ENCODE measurements at places on chromosomes 3 and 15.

GRCh38 chr3:153026026-153026425, 136.0 kb upstream of the RAP2B start:
- DNase-seq: no peak

DNA sequence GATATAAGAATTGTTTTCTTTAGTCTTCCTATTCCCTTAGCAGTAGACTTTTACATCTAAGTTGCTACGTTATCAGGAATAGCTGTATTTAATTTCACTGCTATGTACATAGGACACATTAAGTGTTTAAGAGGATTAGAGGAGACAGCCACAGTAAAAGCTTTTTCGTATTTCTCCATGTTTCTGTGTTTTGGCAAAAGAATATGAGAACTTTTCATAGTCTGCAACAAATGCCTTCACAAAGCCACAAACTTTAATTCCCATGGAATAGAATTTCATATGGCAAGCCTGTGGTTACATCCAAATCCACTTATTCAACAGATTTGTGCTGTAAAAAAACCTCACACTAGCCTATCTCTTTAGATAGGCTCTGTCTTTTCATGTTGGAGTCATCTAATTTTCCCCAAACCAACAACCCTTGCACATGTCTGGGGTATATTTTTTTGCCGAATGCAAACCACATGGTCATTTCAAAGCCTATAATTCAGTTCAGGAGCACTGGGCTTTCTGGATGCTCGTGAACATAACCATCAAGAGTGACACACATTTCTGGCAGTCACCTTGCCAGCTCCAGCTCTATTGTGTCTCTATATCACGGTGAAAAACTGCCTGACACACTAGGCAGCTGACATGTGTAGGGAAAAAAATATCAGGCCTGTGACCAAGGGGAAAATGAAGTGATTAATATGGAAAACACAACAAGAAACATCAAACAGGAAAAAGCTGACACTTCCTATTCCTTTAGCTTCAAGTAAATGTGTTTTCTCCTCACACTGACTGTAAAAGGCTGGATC, 19.2 kb downstream of the PLD1 start:
- DNase-seq: no peak

- no peak for DNase-seq
These were observed 22.6 kb downstream of the HAPLN3 start for GRCh38 chr15:88872706-88873105.

DNA sequence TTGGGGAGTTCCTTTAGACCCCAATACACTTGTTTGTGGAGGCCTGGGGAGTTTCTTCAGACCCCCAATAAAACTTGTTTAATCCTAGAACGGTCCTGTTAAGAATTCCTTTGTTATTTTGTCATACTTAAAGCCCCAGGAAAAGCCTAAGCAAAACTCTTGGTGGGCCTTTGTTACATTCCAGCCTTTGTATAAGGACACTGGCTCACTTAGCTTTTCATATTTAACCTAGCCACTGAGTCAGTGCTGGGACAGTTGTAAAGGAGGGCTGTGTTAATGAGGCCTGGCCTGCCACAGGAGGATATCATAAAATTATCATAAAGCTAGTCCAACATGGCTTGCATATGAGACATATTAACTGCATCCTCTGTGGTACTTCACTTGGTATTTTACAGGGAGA, 760.1 kb downstream of the ZNF385D start:
- DNase-seq: no peak

GRCh38 chr3:14242490-14243311, 64.1 kb downstream of the LSM3 start:
- DNase-seq: no peak
